ENCODE measurements at places on chromosomes 1 and 21.

DNA sequence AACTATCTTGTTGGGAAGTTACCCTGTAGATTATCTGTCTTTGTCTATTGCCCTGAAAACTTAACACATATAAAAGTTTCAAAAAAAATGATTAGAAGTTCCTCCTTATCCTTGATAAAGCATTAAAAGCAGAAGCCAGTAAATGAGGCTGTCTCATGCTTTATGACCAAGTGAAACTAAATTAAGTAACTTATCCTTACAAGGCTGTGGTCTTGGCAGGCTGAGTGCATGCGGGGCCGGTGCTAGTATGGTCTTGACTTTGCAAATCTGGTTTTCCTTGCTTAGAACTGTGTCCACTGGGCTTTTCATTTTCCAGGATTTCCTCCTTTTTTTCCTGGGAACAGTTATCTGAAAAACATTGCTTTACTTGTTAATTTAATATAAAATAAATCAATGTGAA lies 43.1 kb downstream of the PCNX2 start:
- no peak for DNase-seq

DNA sequence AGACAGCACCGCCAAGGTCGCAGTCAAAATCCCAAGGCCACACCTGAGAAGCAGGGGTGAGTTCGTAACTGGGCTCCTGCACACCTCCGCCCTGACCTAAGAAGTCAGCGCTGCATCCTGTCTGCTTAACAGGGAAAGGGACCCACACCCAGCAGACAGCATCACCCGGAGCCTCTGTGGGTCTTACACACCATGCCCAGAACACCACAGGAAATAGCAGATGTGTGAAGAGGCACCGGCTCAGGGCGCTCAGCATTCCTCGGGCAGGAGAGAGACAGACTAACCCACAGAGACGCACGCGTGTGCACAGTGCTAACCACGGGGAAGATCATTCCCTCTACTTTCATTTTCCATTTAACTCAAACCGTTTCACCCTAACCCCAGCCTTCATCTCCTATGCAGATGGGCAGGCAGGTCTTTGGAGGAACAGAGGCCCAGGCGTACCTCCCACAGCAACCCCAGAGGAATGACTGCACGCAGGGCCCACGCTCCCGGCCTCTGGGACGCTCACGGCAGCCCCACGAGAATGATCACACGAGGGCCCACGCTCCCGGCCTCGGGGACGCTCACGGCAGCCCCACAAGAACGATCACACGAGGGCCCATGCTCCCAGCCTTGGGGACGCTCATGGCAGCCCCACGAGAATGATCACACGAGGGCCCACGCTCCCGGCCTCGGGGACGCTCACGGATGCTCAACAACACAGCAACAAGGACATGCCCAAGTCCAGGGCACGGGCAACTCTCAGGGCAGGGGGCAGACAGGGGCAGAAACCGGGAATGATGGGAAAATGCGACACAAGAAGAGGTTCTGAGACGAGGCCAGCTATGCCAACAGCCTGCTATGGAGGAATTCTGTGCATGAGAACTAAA lies 20.9 kb downstream of the POFUT2 start:
- no peak for DNase-seq

DNA sequence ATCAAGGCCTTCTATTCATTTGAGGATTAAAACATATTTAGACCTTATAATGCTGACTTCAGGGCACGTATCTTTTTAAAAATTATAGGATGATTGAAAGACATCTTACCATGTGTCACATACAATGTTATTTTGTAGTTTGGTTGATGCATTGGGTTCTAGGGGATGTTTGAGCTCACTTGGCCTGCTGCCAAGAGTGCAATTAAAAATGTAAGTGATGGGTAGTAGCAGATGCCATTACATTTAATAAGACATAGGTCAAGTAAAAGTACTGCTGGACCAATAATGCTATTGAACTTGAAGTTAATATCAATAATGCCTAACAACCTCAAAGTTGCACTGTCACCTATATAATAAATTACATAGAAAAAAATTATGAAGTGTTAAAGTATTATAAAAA lies 616.5 kb upstream of the RGS18 start:
- DNase-seq = no peak

DNA sequence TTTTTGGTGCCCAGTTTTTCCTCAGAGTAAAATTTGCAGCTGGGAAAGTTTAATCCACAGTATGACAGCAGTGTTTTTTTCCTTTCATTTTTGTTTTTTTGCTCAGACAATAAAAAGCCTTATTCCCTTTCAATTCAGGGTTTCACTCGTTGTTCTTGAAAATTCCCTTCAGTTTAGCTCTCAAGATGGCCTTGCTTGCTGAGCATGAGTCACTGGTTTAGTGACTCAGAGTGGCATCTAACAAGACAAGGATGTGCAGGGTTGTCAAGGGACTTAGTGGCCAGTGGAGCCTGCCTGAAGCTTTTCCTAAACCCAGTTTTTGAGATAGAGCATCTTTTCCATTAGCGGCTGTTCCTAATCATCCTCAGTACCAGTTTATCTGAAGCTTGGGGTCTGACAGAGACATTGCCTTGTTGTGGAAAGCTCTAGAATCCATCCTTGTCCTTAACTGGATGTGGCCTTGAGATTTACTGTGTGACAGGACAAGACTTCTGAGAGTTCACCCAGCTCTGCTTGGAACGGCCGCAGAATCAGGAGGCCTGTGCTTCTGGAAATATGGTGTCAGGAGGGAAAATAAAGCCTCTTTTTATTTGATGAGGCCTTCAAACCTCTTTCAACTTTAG lies 48.4 kb upstream of the DNAJC6 start:
- no peak for DNase-seq

- DNase-seq = no peak
Measured at GRCh38 chr1:58197811-58198210, 348.7 kb downstream of the OMA1 start.

DNA sequence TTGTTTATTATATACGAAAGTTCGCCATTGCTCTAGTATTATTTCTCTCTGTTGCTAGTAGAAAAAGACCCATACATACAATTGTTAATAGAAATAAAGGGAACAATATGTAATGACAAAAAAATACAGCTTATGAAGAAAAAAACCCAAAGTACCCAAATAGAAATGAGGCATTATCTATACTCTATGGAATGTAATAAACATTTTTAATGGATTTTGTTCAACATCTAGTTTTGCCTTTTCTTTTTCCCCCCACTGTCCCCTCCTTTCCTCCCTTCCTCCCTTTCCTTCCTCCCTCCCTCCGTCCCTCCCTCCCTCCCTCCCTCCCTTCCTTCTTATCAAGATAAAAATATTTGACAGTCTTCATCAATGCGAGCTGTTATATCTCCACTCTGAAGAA lies 81.5 kb upstream of the NEK7 start:
- no peak for DNase-seq

All from GF-D8 (cell line).